Thymus (tissue), 14 donors: ENCODE measurements at places on chromosomes 6 and 20. TPM values are rescaled to one million over a fixed set of nuclear protein-coding genes. Genes with fewer than 3 reads are reported as not detected.

- no peak for DNase-seq
- H3K27me3 ChIP-seq, result no peaks in the 10 kb centered on the region
- H3K4me3 ChIP-seq, result no peak overlapping the region
- H3K4me1 ChIP-seq, result no peaks in the 10 kb centered on the region
These were observed 36.1 kb upstream of the MAP7 start for GRCh38 chr6:136586295-136586694.

DNA sequence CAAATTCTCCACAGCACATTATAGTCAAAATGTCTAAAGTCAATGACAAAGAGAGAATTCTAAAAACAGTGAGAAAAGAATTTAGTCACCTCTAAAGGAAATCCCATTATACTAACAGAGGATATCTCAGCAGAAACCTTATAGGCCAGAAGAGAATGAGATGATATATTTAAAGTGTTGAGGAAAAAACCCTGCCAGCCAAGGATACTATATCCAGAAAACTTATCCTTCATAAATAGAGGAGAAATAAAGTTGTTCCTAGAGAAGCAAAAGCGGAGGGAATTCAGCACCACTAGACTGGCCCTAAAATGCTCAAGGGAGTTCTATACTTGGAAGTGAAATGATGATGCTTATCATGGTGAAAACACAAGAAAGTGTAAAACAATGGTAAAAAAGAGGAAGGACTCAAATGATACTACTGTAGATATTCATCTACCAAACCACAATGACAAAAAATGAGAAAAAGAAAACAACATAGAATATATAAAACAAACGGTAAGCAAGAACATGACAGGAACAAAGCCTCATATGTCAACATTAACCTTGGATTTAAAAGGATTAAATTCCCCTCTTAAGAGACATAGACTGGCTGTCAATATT is 16.7 kb downstream of the GPRC6A start:
- no peak for DNase-seq
- H3K4me1 ChIP-seq, result no peaks in the 10 kb centered on the region
- H3K27me3 ChIP-seq, result no peaks in the 10 kb centered on the region
- H3K4me3 ChIP-seq, result no peak overlapping the region
- no peak overlapping the region for H3K27ac ChIP-seq

- H3K4me3 ChIP-seq, result no peak overlapping the region
- H3K36me3 ChIP-seq, result no peaks in the 10 kb centered on the region
- no peaks in the 10 kb centered on the region for H3K4me1 ChIP-seq
- no peak for DNase-seq
- no peak overlapping the region for H3K27ac ChIP-seq
These were observed 484.9 kb downstream of the COL12A1 start for GRCh38 chr6:74720923-74721322.

Gene FRS3
- total RNA-seq, result 1.7 TPM

GRCh38 chr6:115783402-115784061 is 277.2 kb downstream of the FRK start:
- no peak overlapping the region for H3K27ac ChIP-seq
- DNase-seq, result no peak
- H3K4me3 ChIP-seq, result no peak overlapping the region
- no peaks in the 10 kb centered on the region for H3K27me3 ChIP-seq
- H3K36me3 ChIP-seq, result no peaks in the 10 kb centered on the region

GRCh38 chr6:143647732-143648131 is 30.0 kb upstream of the PHACTR2 start:
- H3K4me1 ChIP-seq, result no peaks in the 10 kb centered on the region
- no peaks in the 10 kb centered on the region for H3K27me3 ChIP-seq
- no peaks in the 10 kb centered on the region for H3K36me3 ChIP-seq
- no peak for DNase-seq
- no peak overlapping the region for H3K4me3 ChIP-seq
- no peak overlapping the region for H3K27ac ChIP-seq
